ENCODE measurements at places on chromosomes 2 and 18. TPM values are rescaled to one million over a fixed set of nuclear protein-coding genes. Genes with fewer than 3 reads are reported as not detected.

- no peaks in the 10 kb centered on the region for H3K36me3 ChIP-seq
- H3K4me1 ChIP-seq = no peaks in the 10 kb centered on the region
- no peak overlapping the region for H3K27ac ChIP-seq
- H3K4me3 ChIP-seq = no peak overlapping the region
- DNase-seq = no peak
Observed at GRCh38 chr18:45670281-45670962, 53.6 kb upstream of the SLC14A1 start.

- H3K36me3 ChIP-seq = no peaks in the 10 kb centered on the region
- DNase-seq = no peak
- H3K4me1 ChIP-seq = peaks cover 5% of the 10 kb centered on the region
- no peak overlapping the region for H3K4me3 ChIP-seq
Observed at GRCh38 chr2:235303499-235304291, 190.1 kb upstream of the AGAP1 start.

DNA sequence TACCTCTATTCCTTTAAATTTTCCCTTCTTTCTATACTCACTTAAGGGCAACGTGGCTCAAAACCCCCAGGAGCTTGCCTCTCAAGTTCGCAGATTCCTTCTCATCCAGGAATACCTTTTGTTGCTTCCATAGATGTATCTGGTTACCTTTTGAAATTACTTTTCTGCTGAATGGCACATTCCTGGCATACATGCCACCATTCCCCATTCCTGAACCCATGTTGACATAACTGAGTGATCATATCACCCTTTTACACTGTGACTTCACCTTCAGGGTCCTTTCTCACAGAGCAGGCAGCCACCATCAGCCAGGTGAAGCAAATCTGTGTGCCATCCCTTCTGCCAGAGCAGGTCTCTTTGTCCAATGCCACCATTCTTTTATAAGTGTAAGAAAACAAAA lies 615.8 kb downstream of the ARHGAP15 start:
- DNase-seq = no peak
- H3K36me3 ChIP-seq = no peaks in the 10 kb centered on the region
- no peaks in the 10 kb centered on the region for H3K4me1 ChIP-seq
- H3K27me3 ChIP-seq = no peaks in the 10 kb centered on the region
- H3K4me3 ChIP-seq = no peak overlapping the region

DNA sequence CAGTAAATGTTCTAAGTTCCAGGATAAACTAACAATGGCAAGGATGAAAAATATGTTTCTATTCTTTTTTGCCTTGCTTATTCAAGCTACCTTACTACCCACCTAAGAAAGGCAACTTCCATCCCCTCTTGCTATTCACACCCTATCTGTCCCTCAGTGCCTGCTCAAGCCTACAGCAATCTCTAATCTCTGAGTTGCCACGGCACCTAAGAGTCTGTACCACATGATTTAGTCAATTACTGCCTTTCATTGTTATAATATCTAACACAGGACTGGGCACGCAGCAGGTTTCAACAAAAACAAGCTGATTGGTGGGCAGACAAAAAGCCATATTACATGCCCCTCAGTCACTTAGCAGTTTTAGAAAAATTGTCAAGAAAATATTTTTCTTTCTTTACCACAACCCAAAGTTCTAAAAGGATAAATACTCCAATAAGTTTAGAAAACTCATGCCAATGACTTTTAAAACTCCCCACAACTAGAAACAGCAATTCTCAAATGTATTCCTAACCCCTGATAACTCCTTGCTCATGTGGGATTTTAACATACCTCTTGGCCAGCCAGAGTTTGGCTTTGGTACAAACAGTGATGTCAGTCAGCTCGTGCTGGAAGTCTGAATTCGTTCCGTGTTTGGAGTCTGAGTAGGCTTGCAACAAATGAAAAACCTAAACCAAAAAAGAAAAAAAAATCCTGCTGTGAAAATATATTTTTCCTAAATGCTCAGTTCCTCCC lies 117.3 kb upstream of the ZFP36L2 start:
- no peaks in the 10 kb centered on the region for H3K27me3 ChIP-seq
- H3K4me1 ChIP-seq = peaks cover 15% of the 10 kb centered on the region
- H3K27ac ChIP-seq = peak overlapping the region; percentile 19

DNA sequence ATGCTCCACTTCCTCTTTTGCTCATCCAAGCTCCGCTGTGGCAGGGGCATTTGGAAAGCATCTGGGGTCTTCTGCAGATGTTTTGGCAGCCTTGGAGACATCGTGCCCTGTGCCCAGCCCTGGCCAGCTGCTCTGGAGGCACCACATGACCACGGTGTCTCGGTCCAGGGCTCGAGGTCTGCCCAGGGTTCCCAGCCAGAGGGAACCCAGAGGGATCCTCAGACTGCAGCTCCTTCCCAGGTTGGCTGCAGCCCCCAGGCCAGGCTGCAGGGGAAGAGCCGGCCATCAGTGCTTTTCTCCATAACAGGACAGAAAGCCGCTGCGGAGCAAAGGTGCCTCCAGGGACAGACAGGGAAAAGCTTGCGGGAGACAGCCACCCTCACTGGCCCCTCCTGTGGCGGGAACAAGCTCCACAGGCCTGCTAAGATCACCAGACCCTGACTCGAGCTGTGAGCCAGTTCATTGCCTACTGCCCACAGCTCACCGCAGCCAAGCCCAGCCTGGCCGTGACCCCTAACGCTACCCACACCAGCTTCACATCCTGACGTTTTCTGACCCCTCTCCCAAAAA lies 74.7 kb downstream of the SMAD7 start:
- peaks cover 3% of the 10 kb centered on the region for H3K27me3 ChIP-seq
- H3K27ac ChIP-seq = no peak overlapping the region
- H3K4me1 ChIP-seq = peaks cover 26% of the 10 kb centered on the region

DNA sequence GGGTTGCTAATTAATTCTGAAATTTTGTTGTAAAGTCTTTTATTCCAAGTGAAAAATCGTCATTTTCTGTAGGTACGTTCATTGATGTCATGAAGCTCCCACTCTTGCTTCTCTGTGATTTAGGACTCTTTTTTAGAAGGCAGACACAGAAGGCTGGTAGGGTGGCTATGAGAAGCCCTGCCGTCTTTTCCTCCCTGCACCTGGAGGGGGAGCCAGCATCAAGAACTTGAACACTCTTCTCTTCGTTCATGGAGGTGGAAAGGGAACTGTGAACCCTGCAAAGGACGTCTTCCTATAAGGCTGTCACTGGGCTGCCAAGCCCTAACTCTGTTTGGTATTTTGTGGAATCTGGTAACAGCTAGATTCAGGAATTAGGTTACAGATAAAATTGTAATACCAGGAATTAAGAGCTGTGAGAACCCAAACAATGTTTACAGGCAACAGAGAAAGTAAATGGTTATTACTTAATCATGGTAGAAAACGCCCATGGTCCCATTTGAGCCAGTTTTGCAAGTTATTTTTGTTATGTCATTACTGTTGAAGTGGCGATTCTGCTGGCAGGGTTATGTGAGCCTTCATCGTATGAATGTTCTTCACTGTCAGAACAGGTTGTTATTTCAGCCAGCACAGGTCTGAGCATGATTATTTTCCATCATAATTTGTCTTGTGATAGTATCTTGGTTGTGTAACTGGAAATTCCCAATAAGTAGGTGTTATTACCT lies 112.2 kb downstream of the OSBPL6 start:
- H3K4me3 ChIP-seq = no peak overlapping the region
- H3K36me3 ChIP-seq = no peaks in the 10 kb centered on the region
- H3K4me1 ChIP-seq = no peaks in the 10 kb centered on the region
- no peak overlapping the region for H3K27ac ChIP-seq

- H3K27me3 ChIP-seq = no peaks in the 10 kb centered on the region
- H3K4me3 ChIP-seq = no peak overlapping the region
Observed at GRCh38 chr2:156818944-156819343, 382.8 kb downstream of the GPD2 start.

Gene TMEM178A
- total RNA-seq = 17.3 TPM

DNA sequence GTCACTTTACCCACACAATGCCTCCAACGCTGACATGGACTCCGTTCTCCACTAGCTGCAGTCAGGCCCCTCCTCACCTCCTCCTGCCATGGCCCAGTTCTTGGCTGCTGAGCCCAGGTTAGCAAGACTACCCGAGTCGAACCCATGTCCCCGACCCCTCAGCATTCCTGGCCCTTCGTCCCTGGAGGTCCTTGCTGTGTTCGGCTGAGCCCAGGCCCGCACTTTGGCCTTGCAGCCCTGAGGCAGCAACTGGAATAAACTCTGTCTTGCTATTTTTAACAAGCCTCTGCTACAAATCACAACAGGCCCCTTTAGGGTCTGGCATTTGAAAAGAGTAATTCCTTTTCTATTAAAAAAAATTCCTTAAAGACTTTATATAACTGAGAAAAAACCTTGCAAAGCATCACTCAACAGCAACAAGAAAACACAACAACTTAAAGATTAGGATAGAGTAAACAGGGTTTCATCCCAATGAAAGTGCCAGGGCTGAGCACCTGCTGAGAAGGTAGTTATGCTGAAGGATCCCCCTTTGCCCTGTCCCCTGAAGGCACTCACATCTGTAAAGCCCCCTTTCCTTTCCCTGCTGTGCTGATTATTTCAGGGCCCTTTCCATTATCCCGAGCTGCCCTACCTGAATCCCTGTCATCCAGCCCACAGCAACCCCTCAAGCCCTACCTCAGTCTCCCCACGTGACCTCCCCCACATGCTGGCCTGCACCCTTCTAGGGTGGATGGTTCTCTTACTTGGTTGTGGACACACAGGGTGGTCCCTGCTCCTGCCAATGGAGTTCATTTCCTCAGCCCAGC lies 120.0 kb upstream of the SNTG2 start:
- no peak overlapping the region for H3K27ac ChIP-seq
- DNase-seq = no peak
- H3K4me1 ChIP-seq = peaks cover 5% of the 10 kb centered on the region
- H3K36me3 ChIP-seq = no peaks in the 10 kb centered on the region
- H3K27me3 ChIP-seq = no peaks in the 10 kb centered on the region

- H3K36me3 ChIP-seq = no peaks in the 10 kb centered on the region
- peak overlapping the region; percentile 64 for H3K27ac ChIP-seq
- H3K4me3 ChIP-seq = no peak overlapping the region
- H3K4me1 ChIP-seq = peaks cover 21% of the 10 kb centered on the region
Observed at GRCh38 chr2:48414980-48415835, 114.7 kb upstream of the STON1 start.

DNA sequence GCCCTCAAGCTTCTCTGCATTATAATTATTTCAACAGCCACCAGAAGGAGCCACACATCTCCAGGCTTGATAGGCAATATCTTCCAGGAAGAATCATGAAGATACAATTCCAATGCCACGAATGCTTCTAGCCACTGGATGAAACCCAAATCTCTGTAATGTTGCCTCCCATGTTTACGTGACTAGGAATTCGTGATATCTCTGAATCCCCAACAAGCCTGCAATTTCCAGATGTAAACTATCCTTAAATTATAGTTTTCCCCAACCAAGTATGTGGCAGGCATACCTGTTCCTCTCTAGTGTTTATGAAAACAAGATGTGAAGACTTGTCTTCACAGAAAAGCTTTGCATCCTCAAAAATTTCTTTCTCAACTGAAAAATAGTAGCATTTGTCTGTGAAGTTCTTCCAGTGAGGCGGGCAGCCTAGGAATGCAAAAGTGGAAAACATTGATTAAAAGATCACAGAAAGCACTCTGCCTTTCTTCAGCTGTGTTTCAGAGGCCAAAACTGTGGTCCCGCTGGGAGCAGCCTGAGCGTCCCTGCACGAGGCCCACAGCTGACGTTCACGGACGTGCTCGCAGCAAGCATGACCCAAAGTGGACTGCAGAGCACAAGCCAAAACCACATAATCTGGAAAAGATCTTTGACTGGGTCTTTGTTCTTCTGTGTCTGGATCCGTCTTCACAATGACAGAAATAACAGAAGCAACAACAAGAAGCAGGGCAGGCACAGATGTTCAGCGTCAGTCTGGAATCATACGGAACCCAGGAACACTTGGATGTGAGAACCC lies 65.1 kb upstream of the THOC1 start:
- no peak overlapping the region for H3K4me3 ChIP-seq
- no peak for DNase-seq
- H3K36me3 ChIP-seq = peaks cover 6% of the 10 kb centered on the region
- no peaks in the 10 kb centered on the region for H3K27me3 ChIP-seq
- peak overlapping the region; percentile 80 for H3K27ac ChIP-seq

Gene FASTKD2
- 58.8 TPM for total RNA-seq

DNA sequence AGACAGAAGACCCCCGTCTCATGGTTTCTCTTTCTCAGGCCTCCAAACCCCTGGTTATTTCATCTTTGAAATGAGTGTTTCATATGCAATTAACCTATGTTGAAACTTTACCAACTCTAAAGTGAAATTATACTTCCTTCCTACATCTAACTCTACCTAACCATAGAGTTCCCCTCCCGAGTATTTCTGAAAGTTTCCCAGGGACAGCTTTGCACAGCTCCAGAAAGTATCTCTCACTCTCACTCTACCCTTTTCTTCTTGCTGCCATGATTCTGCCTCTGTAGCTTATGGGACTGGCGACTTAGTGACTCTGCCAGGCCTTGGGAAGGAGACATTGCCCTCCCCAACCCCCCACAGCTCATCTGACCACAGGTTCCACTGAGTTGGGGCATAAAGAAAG lies 107.9 kb downstream of the B3GNT2 start:
- no peak for DNase-seq
- H3K27me3 ChIP-seq = no peaks in the 10 kb centered on the region
- H3K27ac ChIP-seq = no peak overlapping the region
- no peak overlapping the region for H3K4me3 ChIP-seq
- no peaks in the 10 kb centered on the region for H3K36me3 ChIP-seq
- H3K4me1 ChIP-seq = peaks cover 19% of the 10 kb centered on the region

- H3K4me1 ChIP-seq = peaks cover 4% of the 10 kb centered on the region
- no peak overlapping the region for H3K4me3 ChIP-seq
- H3K36me3 ChIP-seq = no peaks in the 10 kb centered on the region
- H3K27me3 ChIP-seq = no peaks in the 10 kb centered on the region
Observed at GRCh38 chr18:62648045-62648678, 67.2 kb upstream of the PHLPP1 start.

- no peak overlapping the region for H3K4me3 ChIP-seq
- H3K36me3 ChIP-seq = no peaks in the 10 kb centered on the region
- H3K27me3 ChIP-seq = no peaks in the 10 kb centered on the region
- no peak for DNase-seq
Observed at GRCh38 chr2:148244593-148245292, 223.9 kb downstream of the MBD5 start.

GRCh38 chr2:44817673-44818335 lies 123.7 kb upstream of the SIX3 start:
- H3K27me3 ChIP-seq = peaks cover 3% of the 10 kb centered on the region
- no peak overlapping the region for H3K27ac ChIP-seq
- no peak for DNase-seq
- no peaks in the 10 kb centered on the region for H3K4me1 ChIP-seq
- no peak overlapping the region for H3K4me3 ChIP-seq

Gene HDAC4
- total RNA-seq = 35.3 TPM

DNA sequence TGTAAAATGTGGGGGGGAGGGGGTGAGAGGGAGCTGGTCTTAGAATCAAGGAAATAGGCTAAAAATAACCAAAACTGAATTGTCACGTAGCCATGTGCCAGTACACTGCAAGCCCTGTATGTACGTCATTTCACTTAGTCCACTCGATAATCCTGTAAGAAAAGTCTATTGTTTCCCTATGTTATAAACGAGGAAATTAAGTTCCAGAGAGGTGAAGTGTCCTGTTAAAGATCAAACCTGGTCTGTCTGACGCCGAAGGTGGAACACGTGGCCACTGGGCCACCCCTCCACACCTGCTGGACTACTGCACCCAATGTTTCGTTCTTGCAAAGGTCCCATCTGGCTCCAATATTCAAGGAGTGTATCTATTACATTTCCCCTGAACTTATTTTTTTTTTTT lies 29.6 kb downstream of the TFCP2L1 start:
- no peak overlapping the region for H3K27ac ChIP-seq
- no peak overlapping the region for H3K4me3 ChIP-seq
- no peak for DNase-seq
- H3K27me3 ChIP-seq = no peaks in the 10 kb centered on the region
- H3K36me3 ChIP-seq = no peaks in the 10 kb centered on the region

GRCh38 chr2:2775018-2775417 lies 443.9 kb upstream of the MYT1L start:
- no peak overlapping the region for H3K27ac ChIP-seq
- H3K4me1 ChIP-seq = peaks cover 13% of the 10 kb centered on the region
- H3K4me3 ChIP-seq = no peak overlapping the region
- DNase-seq = no peak
- H3K27me3 ChIP-seq = no peaks in the 10 kb centered on the region

Gene GALNT3
- total RNA-seq = 14.0 TPM

Gene UGT1A10
- total RNA-seq = not detected
